ENCODE measurements at places on chromosomes 4 and X.

DNA sequence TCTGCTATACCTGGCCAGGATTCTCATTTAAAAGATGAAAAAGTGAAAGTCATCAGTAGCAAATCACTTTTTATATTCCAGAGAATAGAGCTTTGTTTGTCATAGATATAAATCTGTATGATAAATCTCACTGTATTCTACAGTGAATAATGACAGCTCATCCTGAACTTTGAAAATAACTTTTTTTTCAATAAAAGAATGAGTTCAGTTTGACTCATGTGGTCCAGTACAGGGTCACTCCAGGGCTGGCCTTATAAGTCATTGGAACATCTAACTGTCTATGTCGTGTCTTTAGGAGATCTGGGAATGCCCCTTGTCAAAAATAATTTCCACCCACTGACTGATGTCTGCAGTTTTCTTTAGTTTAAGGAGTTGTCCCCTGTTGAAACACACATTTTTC is 18.5 kb upstream of the CXCL8 start:
- DNase-seq: no peak

DNA sequence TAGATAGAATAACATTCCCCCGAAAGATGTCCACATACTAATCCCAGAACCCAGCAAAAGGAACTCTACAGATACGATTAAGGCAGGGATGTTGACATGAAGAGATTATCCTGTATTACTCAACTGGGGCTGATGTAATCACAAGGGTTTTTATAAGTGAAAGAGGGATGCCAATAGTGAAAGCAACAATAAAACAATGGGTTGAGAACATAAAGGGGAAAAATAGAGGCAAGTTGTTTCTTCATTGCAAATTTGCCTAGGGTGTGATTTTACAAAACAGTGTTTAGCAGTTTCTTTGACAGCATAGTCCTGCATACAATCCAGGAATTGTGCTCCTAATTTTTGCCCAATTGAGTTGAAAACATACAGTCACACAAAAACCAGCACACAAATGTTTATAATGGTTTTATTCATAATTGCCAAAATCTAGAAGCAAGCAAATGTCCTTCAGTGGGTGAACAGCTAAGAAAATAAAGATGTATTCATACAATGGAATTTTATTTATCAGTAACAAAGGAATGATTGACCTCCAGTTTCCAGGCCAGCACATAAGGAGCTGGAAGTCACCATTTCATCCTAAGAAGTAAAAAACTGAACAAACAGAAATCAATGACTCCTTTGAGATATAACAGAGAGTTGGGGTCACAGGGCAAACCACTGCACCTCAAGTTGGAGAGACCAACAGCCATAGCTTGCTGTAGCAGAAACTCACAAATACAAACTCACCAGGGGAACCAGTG is 107.2 kb downstream of the CENPC start:
- DNase-seq: no peak

DNA sequence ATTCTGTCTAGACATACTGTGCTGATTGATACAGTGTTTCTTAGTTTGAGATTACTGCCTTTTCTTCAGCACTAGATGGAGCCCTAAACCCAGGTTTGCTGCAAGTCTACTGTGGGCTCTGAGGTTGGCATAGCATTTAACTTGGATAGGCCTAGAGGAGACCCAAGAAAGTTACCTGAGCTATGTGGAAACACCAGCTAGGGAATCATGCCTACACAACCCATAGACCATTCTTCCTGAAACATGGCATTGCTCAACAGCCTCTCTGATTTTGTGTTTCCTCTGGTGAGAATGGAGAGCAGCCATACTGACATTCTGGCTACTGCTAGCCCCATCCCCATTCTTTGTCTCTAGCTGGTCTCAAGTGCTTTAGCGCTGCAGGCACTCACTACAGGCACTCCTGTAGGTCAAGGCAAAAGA is 287.7 kb upstream of the PCDH18 start:
- DNase-seq: no peak

DNA sequence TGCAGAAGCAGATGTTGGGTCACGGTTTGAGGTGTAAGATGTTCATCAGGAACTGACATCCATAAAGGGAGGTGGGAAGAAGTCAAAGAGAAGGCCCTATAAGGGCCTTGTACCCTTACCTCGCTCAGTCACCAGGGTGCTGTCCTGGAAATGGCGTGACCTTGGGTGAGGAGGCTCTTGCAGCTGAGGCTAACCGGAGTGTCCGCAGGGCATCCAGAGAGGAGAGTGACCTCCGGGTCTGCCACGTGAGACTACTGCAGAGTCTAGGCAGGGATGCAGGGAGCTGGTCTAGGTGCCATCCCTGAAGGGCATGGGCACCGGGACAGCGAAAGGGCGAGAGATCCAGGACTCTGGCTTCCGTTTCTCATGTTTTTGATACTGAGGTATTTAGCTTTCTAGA is 28.7 kb upstream of the IRAK1 start:
- DNase-seq: no peak

- no peak for DNase-seq
Observed at GRCh38 chr4:10747186-10747585, 62.6 kb upstream of the CLNK start.

DNA sequence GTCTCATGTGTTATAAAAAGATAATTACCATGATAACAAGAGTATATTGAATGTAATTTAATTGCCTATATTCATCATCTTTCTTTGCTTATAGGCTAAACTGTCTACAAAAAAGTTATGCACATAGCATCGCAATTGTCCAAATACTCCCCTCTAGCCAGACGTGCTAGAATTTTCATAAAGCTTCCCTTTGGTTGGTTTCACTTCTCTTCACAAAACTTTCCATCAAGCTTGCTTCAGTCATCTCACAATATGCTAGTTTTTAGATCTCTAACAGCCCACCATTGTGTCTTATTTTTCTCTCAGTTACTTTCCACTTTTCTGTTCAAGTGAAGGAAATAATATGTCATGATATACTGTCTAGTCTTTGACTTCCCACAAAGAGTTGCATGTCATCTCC is 448.3 kb upstream of the SPANXN1 start:
- no peak for DNase-seq

- DNase-seq: no peak
Observed at GRCh38 chrX:24005028-24005427, 22.0 kb downstream of the KLHL15 start.

GRCh38 chr4:55159851-55160250 is 34.5 kb upstream of the KDR start:
- no peak for DNase-seq

- DNase-seq: no peak
Observed at GRCh38 chr4:186516287-186516686, 39.1 kb downstream of the MTNR1A start.

- no peak for DNase-seq
Observed at GRCh38 chr4:24793219-24794005, 2.0 kb upstream of the SOD3 start.
